ENCODE measurements at places on chromosomes 5 and 9.

GRCh38 chr5:40680741-40681362, 1.1 kb downstream of the PTGER4 start:
- DNase-seq: no peak

DNA sequence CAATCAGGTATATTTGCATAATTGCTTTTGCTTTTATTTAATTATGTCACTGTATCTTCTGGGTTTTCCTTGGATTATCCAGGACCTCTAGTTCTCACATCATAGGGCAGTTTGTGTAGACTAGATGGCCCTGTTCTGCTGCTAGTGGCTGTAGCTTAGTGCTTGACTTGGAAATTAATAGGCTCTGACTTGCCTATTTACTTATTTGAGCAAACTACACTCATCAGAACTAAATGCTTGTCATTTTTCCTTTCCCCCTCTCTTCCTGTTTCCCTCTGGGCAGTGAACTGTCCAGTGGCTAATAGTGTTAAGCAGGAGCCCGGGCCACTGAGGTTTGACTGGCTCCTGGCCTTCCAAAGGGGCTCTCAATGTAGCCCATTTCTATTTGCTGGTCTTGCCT, 135.7 kb downstream of the MAN2A1 start:
- no peak for DNase-seq

DNA sequence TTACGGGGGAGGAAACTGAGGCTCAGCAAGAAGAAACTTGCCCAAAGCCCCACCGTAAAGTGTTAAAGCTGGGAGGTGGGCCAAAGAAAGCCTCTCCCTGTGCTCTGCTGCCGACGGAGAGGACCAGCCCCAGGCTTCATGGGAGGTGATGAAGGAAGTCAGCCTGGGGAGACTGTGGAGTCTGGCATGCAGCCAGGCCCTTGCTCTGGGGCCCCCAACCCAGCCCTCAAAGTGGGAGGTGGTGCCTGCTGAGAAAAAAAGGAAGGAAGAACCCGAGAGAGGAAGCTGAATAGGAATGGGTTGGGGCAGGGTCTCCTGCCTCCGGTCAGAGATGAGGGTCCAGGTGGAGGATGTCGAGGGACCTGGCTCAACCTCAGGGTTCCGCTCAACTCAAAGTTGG, 3.8 kb downstream of the RNF44 start:
- DNase-seq: no peak

DNA sequence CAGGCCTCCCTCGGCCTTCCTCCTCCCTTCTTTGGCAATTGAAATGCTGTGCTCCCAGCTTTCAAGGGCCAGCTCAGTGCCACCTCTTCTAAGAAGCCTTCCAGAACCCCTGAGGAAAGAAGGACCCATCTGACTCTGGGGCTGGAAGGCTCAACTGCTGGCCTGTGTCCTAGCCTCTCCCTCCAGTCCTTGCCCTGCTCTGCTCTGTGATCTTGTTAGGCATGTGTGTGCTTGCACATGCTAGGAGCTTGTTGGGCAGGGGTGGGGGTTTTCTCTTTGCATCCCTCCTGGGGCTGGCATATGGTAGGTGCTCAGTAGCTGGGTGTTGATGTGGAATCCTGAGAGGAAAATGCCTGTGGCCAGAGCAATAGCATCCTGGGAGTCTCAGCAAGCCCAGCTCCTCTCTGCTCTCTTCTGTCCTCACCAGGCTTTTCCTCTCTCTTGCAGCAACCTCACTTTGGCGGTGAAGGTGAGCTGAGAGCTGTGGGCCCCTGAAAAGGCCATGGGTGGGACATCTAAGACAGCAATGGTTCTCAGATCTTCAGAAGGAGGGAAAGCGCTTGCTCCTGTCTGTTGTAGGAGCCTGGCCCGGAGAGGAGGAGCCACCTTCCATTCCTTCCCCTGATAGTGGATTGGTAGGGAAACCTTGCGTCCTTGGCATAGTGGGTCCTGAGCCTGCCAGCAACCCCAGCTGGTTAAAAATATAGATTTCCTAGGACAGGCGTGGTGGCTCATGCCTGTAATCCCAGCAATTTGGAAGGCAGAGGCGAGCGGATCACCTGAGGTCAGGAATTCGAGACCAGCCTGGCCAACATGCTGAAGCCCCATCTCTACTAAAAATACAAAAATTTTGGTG, 9.9 kb downstream of the DOLK start:
- no peak for DNase-seq

DNA sequence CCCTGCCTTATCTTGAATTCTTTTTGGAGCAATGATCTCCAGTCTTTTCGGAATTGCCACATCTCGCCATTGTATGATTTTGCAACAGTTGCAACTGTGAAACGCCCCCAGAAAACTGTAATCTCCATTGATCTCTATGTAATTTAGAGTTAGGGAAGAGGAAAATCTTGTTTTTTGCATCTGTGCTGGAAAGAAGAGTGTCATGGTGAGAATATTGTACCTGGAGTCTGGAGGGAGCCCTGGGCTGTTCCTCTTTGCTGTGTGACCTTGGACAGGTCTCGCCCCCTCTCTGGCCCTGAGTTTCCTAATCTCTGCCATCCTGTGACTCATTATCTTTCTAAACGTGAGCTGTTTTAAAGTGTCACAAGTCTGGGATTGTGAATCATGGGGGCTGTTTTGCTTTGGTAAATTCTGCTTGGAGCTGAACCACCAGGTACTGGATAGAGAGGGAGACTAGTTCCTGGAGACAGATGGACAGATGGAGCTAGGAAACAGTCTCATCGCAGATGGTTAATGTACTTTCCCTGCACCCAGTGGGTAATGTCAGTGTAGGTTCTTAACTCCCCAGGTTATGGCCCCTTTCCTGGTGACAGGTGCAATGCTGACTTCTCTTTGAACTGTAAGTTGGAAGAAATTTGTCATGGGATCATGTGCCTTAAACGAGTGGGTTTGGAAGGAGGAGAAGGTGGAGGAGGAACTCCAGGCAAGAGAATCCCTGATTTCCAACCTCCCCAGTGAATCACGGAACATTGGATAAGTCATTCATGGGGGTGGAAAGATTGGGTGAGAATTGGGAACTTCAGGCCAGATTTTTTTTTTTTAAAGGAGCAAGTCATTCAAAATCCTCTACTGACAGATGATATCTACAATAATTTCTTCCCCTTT, 19.6 kb downstream of the PPARGC1B start:
- no peak for DNase-seq

DNA sequence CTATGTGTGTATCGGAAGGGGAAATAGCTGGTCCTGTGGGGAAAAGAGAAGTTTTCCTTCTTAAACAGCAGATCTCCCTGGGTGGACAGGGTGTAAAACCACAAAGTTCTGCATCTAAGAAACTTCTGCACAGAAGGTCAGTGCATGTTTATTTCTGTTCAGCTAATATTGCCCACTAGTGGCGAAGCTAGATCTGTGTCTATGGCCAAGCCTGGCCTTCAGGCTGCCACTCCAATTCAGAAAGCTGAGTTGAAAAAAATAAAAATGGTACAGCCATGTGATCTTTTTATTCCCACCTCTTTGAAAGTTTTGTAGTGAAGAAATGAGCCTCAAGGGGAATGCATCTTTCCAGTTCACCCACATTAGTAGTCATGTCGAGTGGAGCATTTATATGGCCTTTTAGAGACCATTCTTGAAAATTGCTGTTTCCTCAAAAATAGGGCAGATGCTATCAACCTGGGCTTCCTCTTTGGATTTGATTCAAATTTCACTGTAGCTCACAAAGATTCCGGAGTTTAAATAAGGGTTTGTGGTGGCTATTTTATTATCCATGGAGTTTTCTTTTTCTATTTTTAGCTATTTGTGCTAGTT, 488.0 kb downstream of the PRELID2 start:
- DNase-seq: no peak

- no peak for DNase-seq
Measured at GRCh38 chr9:9790216-9790872, 822.5 kb downstream of the PTPRD start.

DNA sequence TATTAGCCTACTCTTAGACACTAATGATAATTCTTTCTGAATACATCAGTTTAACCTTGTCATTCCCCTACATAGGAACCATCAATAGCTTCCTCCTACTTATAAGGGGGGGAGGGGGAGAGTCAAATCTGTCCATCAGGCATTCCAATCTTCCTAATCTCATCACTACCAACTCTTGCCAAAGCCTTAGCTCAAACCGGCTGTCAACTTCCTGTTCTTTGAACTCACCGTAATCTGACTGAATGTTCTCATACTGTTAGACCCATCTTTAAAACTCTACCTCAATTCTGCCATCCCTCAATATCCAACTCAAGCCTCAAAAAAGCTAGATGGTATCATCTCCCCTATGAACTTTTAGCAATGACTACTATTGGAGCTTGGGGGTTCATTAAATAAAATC, 41.9 kb upstream of the RNF38 start:
- no peak for DNase-seq

DNA sequence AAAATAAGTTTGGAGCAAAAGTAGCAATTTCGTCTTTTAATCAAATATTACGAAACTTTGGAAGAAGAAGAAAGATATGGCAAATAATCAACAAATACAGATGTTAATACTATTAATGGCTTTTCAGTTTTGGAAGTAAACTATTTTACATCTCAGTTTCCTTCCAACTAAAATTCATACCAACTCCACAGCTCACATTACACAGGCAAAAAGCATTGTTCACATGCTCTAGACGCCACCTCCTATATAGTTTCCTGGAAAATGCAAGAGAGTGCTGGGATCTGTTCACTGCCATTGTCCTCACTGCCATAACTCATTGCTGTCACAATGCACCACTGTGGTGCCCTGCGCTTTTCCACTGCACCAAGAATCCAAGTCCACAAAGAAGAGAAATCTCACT, 149.0 kb upstream of the FTMT start:
- no peak for DNase-seq

DNA sequence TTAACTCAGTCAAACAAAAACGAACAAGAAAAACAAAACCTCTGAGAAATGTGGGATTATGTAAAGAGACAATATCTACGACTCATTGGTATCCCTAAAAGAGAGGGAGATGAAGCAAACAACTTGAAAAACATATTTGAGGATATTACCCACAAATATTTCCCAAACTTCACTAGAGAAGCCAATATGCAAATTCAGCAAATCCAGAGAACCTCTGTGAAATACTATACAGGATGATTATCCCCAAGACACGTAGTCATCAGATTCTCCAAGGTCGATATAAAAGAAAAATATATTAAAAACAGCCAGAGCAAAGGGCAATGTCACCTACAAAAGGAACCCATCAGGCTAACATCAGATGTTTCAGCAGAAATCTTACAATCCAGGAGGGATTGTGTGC, 226.1 kb downstream of the CDH12 start:
- DNase-seq: no peak

- DNase-seq: no peak
Measured at GRCh38 chr5:178326374-178326715, 93.7 kb upstream of the PHYKPL start.

DNA sequence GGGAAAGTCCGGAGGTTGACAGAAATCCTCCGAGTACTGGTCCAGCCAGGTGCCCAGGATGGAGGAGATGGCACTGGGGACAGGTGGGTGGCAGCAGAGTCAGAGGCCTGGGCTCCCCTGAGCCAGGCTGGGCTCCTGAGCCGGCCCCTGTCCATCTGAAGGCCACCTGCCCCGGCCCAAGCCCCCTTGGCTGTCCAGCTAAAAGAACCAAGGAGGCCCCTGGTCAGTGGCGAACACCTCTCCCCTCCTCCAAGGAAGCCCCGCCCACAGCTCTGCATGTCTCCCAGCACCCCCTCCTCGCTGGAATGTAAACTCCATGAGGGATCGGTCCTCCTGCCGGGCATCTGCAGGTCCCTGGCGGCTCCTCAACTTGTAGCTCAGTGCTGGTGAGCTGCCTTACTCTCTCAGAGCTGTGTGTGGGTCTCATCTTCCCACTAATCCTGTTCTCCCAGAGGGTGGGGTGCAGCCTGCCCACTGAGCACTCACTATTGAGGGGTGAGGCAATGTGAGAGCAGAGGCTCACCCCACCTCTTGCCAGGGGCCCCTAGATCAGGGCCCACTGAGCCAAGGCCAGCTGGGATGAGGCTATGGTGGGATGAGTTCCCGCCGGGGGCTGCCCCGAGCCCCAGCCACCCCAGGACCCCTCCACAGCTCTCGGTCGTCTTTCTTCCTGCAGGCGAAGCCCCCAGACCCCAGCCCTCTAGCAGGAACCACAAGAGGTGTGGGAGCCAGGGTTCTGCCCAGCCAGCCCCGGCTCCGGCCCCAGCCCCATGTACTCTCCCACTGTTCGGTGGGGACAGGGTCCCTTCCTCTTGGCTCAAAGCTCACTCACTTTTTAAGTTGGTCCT, 12.0 kb downstream of the RALGDS start:
- DNase-seq: no peak

DNA sequence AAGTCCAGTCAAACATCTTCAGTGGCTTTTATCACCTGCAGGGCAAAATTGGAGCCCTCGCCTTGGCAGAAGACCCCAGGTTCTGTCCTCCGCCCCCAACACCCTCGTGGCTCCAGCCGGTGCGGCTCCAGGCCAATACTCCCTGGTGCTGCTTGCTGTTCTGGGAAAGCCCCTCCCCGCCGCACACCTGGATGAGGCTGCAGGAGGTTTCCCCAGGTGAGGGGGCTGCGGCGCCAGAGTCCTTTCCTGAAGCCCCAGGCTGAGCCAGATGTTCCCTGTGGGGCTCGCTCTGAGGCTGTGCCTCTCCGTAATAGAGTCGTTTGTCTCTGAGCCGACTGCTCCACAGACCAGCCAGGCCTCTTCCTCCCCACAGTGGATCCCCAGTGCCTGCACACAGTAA, 375.4 kb upstream of the IRX1 start:
- DNase-seq: no peak

DNA sequence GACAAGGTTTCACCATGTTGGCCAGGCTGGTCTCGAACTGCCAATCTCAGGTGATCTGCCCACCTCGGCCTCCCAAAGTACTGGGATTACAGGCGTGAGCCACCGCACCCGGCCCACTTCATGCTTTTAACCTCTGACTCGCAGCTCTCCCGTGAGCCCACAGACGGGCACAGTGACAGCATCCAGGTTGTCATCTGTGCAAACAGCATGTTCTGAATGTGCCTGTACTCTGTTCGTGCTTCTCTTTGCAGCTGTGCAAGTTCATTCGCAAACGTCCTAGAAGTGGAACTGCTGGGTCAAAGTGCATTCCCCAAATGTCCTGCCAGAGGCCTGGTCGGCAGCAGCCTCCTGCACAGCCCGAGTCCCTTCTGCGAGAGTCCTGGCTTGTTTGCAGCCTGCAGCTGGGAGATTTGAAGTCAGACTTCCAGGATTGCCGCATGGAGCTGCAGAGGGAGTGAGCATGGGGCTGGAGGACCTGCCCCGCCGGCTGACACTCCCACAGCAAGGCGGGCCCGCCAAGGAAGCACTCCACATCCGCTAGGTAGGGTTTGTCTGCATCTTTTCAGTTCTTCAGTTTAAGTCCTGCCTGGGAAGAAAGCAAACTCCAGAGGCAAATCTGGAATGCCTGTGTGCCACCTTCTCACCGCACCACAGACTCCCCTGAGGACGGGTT, 3.4 kb downstream of the BRD3OS start:
- no peak for DNase-seq
